HEK293T (cell line): ENCODE measurements at places on chromosomes 12 and 14.

DNA sequence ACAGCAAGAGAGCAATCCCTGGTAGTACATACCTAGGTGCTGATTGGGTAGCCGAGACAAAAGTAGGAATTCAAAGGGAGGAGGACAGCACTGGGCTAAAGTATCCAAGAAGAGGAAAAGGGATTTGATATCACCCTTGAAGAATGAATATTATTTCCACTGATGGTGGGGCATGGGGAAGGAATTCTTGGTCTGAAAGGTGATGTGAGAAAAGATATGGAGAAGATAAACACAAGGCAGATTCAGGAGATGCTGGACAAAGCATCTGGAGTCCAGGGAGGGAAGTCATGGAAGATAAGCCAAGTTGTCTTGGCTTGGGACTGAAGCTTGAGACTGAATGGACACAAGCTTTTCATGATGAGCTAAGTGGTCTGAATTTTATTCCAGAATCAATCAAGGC lies 194.0 kb downstream of the EGLN3 start:
- DNase-seq = no peak

GRCh38 chr14:38999949-39000348 lies 103.1 kb downstream of the SEC23A start:
- DNase-seq = no peak

DNA sequence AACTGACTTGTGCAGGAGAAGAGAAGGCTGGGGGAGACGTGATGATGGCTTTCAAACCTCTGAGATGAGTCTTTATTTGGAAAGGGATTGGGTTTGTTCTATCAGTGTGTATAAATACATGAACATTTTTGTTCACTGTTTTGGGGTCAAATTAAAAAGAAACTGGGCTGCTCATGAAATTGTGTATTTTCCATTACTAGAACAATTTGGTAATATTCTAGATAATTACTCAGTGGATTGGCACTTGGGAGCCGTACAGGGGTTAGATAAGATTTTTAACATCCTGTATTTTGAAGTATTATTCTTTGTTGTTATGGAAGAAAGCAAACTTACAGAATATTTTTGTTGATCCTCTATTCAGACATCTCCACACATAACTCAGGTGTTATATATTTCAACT lies 340.6 kb downstream of the PRKD1 start:
- no peak for DNase-seq

DNA sequence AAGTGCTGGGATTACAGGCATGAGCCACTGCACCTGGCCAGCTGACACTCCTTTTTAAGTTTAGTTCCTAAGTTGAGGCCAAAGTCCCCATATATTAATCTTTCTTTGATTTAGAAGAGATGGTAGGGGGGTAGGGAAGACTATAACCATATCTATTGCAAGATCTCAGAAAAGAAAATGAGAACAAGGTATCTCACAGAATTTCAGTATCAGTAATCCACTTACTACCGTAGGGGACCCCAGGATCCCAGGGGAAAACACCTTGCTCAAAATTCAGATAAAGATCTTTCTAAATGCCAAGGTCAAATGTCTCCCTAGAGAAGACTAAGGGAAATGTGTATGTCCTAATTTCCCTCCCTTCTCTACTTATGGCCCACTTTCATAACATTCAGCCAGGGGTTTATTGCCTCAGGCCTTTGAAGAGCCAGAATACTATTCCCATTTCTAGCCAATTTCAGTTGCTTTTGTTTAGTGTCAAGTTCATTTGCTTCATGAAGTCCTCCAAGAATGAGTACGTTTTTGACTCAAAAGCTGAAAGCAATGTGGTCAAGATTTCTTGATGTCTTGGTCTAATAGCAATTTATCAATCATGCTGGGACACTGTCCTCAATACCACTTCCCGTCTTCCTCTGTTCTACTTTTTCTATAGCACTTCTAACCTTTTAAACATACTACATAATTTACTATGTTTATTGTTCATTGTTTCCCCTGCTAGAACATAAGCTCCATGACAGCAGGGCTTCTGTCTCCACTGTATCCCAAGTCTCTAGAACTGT lies 86.3 kb downstream of the DCAF5 start:
- no peak for DNase-seq

- no peak for DNase-seq
These were observed 204.2 kb downstream of the EFCAB11 start for GRCh38 chr14:89750281-89750755.
